ENCODE measurements at places on chromosomes 7 and 10. TPM values are rescaled to one million over a fixed set of nuclear protein-coding genes. Genes with fewer than 3 reads are reported as not detected.

The POU6F2 gene
- total RNA-seq, result not detected

The PSD gene
- 0.43 TPM for total RNA-seq

The PHKG1 gene
- total RNA-seq, result 0.22 TPM

The COL28A1 gene
- 0.40 TPM for total RNA-seq

The SPACDR gene
- total RNA-seq, result not detected

The TAC1 gene
- total RNA-seq, result 4.4 TPM

The ITIH5 gene
- not detected for total RNA-seq

The GDF2 gene
- total RNA-seq, result not detected

The PIP gene
- not detected for total RNA-seq

The MOGAT3 gene
- not detected for total RNA-seq

The PAPOLB gene
- not detected for total RNA-seq

The ANXA8 gene
- total RNA-seq, result 1.4 TPM

The ECHDC3 gene
- 26.3 TPM for total RNA-seq

The NME8 gene
- not detected for total RNA-seq

The TNS3 gene
- total RNA-seq, result 40.8 TPM

The DGKI gene
- total RNA-seq, result 0.69 TPM

The AKR1C3 gene
- 2.2 TPM for total RNA-seq

The C10orf90 gene
- total RNA-seq, result not detected

The ERVW-1 gene
- not detected for total RNA-seq
